ENCODE measurements at places on chromosomes 2 and 18.

DNA sequence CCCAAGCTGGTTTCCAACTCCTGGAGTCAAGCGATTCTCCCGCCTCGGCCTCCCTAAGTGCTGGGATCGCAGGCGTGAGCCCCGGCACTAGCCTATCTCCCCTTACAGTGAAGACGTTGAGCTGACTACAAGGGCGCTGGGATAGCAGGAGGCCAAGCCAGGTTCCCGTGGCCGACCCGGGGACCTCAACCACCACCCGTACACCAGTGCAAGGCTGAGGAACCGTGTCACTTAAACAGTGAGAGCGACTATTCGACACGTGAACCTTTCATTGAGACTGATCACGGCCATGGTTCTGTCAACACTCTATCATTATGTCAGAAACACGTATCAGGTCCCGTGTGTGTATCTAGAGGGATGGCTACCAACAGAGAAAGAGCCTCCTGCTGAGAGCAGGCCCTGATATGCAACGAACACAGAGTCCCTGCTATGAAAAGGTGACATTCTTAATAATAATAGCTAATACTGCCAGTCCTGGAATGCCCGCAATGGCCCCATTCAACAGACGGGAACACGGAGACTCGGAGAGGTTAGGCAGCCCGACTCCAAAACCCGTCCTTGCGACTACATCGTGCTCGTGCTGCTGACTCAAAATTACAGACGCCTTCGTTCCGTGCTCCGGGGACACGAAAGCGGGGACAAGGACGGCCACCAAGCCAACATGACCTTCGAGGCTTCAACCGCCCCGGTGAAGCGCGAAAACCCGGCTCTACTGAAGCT, 833 bp downstream of the AFG3L2 start:
- DNase-seq = no peak

GRCh38 chr2:138373993-138374408, 127.6 kb upstream of the SPOPL start:
- peak; percentile 18 for DNase-seq

- no peak for DNase-seq
Observed at GRCh38 chr2:233267516-233268245, 16.2 kb downstream of the ATG16L1 start.

GRCh38 chr2:222798528-222798927, 62.3 kb upstream of the ACSL3 start:
- no peak for DNase-seq

- DNase-seq = peak; percentile 80
Observed at GRCh38 chr2:37500031-37500430, 155.6 kb downstream of the QPCT start.

DNA sequence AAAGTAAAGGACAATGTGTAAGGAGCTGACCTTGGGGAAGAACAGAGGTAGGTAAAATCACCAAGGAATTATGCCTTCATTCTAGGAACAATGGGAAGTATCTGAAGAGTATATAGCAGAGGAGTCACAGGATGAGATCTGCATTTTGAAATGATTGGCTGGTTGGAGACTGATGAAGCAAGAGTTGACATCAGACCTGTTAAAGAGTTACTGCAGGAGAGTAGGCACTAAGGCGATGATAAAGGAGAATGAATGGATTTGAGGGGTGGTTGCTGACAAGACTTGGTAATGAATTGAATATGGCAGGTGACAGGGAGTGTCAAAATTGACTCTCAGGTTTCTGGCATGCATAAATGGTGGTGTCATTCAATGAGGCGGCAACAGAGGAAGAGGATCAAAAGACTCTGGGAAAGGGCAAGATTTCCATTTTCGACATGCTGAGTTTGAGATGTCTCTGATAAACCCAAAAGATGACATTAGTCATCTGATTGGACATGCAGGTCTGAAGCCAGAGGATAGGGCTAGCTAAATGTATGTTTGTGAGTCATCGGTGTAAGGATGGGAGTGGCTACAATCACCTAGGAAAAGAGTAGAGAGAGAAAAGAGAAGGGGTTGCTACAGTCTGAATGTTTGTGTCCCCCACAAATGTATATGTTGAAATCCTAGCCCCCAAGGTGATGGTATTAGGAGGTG, 236.5 kb downstream of the DYM start:
- DNase-seq = no peak

GRCh38 chr2:127011796-127012195, 95.2 kb downstream of the BIN1 start:
- no peak for DNase-seq

Data from AG04450 (cell line).